GM03348 (cell line): ENCODE measurements at places on chromosomes 7 and 10.
A peak's percentile ranks its signal among the peaks of the same experiment; 100 is the strongest.

DNA sequence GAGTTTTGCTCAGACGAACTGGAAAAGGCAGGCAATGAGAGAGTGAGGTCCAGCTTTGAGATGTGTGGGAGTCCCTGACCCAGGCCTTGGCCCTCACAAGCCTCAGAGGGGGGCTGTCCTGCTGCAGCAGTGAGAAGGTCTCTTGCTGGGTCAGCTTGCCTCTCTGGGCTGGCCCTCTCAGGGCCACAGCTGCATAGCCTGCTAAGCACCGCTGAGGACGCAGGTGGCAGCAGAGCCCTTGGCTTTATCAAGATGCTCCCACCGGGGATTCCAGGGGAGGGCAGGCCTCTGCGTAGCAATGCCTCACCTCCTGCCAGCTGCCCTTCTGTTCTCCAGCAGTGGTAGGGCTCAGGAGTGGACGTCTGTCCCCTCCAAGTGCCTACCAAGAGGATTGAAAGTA lies 128.7 kb downstream of the COBL start:
- DNase-seq: no peak

DNA sequence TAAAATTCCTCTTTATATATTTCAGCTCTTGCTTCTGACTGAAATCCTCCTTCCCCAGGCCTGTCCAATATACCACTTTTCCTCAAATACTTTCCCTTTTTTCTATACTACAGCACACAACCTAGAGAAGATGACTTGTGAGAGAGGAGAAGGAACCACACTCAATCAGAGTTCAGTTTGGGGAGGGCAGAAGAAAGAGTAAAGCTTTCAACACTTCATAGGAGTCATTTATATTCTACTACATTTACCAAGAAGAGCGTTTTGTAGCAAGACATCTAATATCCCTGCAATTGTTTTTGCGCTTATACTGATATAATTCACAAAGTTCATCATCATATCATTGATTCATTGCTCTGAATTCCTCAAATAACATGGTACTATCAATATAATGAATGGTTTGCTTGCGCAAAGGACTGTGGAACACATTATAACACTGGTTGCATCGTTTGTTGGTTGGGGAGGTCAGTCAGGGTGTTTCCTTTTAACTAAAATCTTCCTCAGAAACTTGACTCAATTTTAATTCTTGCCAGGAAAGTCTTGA lies 792.5 kb upstream of the CELF2 start:
- DNase-seq: no peak

DNA sequence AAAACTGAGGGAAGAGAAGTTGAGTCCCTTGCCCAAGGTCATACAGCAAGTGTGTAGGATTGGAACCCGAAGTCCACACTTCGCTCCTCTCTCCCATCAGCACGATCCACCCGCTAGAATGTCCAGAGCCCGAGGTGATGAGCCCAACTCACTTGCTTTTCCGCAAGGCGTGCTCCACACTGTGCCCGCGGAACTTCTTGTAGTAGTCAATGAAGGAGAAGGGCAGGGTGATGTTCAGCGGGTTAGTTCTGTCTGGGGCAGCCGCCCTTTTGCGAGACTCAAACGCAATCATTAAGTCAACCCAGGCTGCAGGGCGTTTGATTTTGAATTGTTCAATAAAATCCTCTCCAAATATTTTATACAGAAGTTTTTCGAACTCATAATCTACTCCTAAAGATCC lies 58.6 kb downstream of the PNLIPRP2 start:
- no peak for DNase-seq

DNA sequence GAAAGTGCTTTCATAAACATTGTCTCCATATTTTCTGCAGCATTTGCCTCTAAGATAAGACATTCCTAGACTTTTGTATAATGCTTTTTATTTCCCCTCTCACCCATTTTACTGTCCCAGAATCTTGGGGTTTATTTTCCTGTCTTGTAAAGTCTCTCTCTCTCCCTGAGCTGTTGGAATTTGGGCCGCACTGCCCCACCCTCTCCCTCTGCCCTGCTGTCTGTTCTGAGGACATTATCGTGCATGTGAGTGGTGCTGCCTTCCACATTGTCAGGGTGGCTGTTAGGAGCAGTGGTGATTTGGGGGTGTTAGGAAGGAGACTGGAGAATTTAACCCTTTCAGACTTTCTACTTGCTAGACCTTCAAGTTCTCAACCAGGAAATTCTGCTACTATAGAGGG lies 16.7 kb downstream of the LRMDA start:
- DNase-seq: no peak

DNA sequence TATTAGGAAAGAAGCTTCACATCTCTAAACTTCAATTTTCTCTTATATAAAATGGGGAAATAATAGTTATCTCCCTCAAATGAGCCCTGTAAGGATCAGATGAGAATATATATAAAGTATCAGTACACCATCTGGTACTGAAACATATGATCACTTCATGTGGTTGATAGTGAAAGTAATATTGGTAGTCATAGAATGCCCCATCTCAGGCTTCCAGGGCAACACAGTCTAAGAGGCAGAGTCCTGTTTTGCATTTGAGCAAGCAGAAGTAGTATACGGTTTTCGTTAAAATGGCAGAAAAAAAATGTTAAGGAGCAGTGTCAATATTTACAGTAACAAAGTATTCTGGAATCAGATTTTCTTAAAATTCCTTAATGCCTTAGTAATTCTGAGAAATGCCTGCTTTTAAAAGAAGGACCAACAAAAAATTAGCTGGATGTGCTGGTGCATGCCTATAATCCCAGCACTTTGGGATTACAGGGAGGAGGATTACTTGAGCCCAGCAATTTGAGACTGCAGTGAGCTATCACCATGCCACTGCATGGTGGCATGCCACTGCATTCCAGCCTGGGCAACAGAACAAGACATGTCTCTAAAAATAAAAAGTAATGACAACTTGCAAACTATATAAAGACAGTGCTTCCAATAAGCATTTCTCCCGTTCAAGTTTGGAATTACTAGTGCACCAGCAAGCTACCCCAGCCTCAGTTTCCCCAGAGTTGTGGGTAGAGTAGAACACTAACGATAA lies 19.8 kb downstream of the KBTBD2 start:
- no peak for DNase-seq

DNA sequence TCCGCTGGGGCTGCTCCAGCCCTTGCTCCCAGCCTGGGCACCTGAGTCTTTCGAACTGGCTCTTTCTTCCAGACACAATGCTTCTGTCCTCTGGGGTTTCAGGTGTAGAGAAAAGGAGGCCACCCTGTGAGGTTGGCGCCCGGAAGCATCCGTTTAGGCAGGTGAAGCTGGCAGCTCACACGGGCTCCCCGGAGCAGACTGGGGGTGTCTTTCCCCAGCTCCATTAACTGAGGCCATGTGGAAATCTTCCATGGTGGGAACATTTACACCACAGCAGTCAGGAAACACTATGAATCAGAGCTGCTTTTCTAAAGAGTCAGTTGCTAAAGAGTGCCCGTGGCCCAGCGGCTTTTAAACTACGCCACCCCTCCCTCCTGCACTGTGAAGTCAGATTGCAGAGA lies 29.2 kb downstream of the PRKAG2 start:
- DNase-seq: no peak

GRCh38 chr10:13712837-13713581 lies 126.2 kb downstream of the PRPF18 start:
- DNase-seq: peak; percentile 88

GRCh38 chr10:44803862-44804261 lies 107.3 kb upstream of the TMEM72 start:
- no peak for DNase-seq

DNA sequence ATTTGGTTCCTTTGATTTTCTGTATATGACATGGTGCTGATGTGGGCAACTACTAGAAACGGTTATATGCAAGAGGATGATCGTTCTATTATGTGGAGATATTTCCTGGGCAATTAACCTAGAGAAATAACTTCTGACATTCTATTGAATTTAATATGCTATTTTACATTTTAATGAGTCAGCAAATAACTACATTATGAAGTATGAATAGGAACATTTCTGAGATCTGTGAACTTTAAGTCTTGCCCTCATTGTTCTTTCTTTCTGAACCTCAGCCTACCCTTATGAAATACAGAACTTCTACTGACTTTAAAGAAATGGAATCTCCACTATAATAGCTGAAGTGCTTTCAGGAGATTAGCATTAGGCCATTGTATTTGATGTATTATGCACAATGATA lies 59.6 kb downstream of the ZNF800 start:
- DNase-seq: no peak

- no peak for DNase-seq
These were observed 46.4 kb downstream of the DENND2A start for GRCh38 chr7:140594131-140594691.

DNA sequence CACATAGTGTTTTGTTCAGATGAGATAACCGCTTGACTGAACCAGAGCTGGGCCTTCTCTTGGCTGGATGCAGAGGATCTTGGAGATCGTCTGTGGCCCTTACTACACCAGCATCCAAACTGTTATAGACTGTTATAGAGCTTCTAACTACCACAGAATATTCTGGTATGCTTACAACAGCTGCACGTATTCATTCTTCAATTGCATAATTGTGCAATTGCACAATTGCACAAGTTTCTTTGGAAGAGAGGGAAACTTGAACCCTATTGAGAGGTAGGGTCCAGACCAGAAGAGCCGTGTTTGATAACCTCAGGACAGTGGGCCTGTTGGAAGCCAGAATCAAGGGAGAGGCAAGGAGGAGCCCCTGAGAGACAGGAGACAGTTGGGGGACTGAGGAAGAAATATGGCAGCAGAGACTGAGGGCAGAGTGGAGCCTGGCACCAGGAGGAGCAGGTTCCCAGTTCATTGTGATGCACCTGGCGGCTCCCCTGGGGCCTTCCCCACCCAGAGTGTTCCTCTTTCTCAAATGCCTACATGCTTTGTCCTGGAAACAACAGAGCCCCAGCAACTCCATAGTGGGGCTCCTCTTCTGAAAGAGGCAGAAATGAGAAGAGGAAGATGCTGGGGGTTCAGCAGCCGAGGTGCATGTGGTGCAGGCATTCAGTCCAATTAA lies 64.1 kb downstream of the PTPRZ1 start:
- no peak for DNase-seq

DNA sequence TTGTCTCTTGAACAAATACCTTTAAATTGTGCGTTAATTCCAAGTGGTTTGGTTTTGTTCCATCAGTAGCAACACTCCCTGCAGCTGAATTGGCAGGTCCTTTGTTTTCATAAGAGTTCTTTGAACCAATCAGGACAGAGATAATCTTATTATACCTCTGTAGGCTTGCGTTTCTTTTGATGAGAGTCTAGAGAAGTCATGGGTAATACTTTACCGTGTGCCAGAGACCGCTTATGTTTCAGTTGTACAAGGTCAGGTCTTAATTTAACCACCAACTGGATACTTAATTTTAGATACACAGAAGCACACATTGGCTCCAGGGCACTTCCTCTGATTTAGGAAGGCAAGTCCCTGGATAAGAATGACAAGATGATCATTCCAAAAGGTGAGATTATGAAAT lies at the start of gene ASB15:
Gene ASB15 (plus strand): TSS at position 292 of the 400 bp plus-strand sequence. CDS start 12,682 bp downstream, outside the sequence.
- DNase-seq: no peak

DNA sequence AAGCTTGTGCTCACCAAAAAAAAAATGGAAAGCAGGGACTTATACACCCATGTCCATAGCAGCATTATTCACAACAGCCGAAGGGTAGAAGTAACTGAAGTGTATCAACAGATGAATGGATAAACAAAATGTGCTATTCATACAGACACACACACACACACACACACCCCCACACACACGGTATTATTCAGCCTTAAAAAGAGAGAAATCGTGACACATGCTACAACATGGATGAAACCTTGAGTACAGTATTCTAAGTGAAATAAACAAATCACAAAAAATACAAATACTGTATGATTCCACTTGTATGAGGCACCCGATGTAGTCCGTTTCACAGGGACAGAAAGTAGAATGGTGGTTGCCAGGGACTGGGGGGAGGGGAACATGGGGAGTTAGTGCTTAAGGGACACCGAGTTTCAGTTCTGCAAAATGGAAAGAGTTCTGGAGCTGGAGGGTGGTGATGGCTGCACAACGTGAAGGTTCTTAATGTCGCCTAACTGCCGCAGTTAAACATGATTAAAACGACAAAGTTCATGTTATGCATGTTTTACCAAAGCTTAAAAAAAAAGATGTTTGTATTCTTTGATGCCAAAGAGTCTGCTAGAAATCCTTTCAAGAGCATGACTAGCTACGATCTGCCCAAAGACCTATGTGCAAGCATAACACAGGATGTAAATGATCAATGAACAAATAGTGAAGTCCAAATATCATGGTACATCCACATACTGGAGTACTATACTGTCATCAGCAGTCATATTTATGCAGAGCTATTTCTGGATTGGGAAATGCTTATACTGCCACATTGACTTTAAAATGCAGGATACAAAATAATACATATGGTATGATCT lies 7.2 kb downstream of the TNS3 start:
- DNase-seq: no peak

DNA sequence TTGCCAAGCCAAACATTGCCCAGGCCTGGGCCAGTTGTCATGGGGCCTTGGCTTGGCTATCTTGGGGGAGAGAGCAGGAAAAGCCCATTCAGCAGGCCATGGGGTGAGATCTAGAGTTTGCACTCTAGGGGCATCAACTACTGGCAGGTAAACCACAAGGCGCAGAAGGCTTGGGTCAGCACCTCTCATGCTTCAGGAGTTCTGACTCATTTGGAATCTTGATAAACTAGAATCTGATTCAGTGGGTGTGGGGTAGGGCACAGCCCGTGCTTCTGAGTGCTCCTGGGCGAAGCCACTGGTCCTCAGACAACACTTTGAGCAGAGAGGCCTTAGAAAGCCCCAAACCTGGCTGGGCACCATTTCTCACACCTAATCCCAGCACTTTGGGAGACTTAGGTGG lies 81.1 kb downstream of the RGS10 start:
- no peak for DNase-seq

DNA sequence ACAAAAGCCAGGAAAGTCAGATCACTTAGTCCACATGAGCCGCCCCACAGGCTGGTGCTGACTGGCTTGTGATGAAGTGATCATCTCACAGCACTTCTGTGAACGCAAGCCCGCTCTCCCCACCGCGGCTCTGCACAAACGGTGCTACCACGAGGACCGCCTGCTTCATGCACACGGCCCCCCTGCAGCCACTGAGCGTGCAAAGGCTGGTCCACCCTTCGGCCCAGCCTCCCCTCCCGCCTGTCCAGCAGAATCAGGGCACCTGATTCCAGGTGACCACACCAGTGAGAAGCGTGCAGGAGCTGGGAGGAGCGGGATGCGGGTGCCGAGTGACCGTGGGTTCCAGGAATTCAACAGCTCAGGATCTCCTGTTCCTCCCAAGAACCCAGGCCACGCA lies 32.2 kb downstream of the MAD1L1 start:
- DNase-seq: no peak

DNA sequence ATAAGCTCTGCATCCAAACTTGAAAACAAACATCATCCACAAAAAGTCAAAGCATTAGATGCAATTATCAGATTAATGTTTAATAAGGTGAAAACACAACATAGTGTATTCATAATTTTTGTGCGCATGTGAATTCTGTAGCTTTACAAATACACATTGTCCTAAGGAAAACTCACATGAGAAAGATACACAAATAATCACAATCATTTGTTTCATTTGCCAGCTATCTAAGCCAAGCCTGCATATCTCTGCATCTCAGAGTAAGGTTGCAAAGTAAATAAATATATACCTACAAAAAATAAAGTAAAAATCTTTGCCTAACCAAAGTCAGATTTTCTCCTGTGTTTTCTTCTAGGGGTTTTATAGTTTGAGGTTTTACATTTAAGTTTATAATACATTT lies 57.4 kb downstream of the ADCY1 start:
- no peak for DNase-seq
